AG08396 (cell line): ENCODE measurements at places on chromosomes 13 and 19.

DNA sequence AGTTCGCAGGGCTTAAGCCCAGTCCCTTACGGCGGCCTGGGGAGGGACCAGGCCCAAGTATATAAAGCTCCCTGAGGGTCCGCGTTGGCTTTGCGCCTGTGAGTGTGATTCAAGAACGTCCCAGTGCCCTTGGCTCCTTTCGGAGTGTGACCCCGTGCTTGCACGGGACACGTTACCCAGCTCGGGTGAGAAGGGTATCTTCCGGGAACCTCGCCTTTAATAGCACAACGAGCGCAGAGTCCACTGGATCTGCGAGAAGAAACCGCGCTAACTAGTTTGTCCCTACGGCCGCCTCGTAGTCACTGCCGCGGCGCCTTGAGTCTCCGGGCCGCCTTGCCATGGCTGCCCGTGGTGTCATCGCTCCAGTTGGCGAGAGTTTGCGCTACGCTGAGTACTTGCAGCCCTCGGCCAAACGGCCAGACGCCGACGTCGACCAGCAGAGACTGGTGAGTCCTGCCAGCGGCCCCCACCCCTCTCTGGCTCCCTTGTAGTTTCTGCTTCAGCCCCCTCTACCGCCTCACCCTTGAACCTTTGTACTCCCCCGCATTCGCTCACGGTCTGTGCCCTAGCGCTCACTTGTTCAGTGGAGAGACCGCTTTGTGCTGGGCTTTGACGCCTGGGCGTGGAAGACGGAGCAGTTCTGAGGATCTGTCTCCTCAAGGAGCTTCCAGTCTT is at the start of gene DNAJC15:
DNAJC15 (plus strand) TSS at position 298 of the 675 bp plus-strand sequence; CDS start at position 339, 41 bp downstream.
- DNase-seq: peak; percentile 83

DNA sequence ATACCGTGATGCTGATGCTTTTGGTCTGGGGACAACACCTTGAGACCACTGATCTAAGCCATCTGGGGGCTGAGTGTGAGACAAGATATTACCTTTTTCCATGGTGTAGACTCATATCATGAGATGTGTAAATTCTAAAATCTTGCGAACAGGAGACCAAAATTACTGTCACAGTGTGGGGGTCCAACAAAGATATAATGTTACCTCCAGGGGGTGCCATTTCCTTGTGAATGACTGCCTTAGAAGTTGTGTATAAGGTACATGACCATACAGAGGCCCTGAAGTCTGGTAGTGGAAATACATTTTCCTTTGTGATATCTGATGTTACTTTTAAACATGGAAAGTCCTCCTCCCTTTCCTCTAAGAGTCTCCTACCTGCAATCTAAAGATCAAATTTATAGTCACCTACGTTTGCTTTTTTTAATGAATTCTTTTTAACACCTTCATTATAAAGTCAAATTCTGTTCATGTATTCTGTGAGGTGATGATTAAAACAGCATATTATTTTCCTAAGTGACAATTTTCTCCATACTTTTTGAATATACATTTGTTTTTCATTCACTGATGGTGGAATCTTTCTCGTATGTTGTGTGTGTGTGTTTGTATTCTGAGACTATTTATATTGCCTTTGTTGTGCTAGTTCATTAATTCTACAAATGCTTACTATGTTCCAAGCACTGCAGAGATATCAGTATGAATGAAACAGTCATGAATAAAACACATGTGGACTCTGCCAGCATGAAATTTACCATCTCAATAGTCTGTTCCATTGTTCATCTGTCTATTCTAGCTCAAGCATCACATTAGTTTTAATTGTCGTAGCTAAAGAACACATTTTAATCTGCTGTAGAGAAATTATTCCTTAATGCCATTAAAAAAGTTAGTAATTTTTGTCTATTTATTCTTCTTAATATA is 113.7 kb downstream of the RFC3 start:
- peak; percentile 19 for DNase-seq

GRCh38 chr13:77563111-77563510 is 27.6 kb downstream of the SCEL start:
- DNase-seq: no peak

DNA sequence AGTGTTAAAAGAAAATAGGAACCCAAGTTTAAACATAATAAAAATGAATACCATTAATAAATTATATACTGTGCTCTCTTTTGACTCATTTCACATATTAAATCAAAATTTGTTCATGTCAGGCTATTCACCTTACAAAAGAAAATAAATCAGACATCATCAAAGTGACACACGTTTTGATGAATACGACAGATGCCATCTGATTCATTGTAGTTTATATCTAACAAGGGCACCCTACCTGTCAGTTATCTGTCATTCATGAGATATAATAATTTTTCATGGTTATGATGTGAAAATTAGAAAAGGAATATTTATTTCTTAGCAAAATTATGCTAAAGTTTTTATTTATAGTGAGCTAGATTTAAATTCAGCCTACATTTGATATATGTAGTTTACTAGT is 188.1 kb upstream of the PCDH17 start:
- no peak for DNase-seq

DNA sequence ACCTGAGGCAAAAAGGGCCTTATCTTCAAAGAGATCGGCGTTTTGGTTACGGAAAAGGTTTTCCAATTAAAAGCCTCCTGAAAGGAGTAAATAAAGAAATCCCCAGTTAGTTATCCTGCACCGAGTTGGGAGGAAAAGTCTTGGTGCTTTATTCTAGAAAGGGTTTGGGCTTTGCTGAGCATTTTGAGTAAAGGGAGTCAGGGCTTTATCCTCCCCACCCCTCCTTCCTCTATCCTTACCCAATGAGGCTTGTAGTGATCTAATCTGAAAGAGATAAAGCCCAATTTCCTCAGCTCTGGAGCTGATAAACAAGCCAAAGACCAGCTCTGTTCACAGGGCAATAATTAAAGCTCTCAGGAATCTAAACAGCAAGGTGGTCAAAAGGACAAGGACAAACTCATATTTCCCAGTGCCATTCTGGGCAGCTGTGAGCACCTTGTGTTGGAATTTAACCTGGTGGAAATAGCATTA is 188.9 kb upstream of the TSC22D1 start:
- DNase-seq: no peak

GRCh38 chr13:112790735-112791641 is 101.2 kb downstream of the ATP11A start:
- no peak for DNase-seq

- no peak for DNase-seq
These were observed 21.2 kb downstream of the ARHGAP35 start for GRCh38 chr19:46882034-46882433.

GRCh38 chr19:926589-927350 is 935 bp downstream of the ARID3A start:
- peak; percentile 75 for DNase-seq

GRCh38 chr13:95627590-95627989 is 16.9 kb downstream of the DZIP1 start:
- no peak for DNase-seq

DNA sequence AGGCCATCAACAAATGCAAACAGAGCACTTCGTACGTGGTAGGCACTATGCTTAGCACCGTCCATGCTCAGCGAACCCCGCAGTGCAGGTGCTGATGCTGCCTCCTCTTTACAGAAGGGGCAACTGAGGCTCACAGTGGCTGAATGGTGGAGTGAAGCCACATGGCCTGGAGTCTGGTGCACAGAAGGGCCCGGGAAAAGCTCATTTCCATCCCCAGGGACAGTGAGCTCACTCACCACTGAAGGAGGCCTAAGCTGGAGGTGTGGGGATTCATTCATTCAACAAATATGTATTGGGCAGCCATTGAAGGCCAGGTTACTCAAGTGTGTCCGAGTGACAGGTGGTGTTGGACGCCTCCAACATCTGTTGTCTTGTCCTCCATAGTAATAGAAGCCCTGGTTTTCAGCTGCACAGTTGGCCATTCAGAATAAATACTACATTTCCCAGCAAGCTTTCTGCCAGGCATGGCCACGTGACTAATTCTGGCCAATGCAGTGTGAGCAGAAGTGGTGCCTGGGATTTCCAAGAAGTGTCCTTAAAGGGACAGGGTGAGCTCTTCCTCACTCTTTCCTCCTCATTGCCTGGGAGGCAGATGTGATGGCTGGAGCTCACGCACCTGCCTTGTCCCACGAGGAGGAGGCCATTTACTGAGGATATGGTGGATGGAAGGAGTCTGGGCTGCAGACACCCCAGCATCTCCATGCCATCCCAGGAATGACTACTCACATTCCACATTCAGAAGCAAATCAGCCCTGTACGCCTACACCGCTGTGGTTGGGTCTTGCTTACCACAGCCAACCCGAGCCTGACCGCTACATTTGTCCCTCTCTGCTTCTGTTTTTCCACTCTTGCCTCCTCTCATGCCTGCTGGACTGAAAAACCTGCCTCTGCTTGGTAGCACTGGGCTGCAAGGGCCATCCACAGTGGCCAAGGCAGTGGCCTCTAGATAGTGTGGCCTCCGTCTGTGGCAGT is 2.3 kb upstream of the ZNRF4 start:
- DNase-seq: peak; percentile 56

GRCh38 chr19:33064458-33064791 is 263 bp downstream of the RHPN2 start:
- DNase-seq: peak; percentile 31
